ENCODE measurements at places on chromosomes 6 and 20. TPM values are rescaled to one million over a fixed set of nuclear protein-coding genes. Genes with fewer than 3 reads are reported as not detected.

The CTAGE9 gene
- polyA plus RNA-seq, result 0.02 TPM

DNA sequence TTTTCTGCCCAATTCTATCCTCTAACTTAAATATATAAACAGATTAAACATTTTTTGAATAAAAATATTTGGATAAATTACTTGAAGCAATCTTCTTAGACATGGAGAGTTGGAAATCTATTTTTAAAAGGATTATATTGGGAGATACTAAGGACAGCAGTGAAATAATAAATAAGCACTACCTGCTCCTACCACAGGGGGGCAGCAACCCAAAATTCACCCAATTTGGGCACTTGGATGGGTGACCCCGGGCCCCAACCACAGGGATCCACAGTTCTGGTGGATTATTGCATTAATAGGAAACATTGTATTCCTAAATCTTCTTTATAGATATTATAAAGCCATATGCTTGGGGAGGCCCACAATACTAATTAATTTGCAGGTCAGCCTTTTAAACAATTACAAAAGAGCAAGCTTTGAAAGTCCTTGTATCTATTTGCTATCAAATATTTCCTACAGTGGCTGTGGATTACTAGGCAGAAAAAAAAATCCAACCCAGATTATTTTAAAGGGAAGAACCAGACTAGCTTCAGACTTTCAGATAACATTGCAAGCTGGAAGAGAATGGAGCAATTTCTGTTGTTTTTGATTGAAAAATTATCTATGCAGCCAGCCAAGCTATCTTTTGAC is 66.4 kb upstream of the PDE10A start:
- no peak overlapping the region for H3K4me3 ChIP-seq
- no peak overlapping the region for H3K27ac ChIP-seq
- H3K4me1 ChIP-seq, result no peaks in the 10 kb centered on the region
- no peaks in the 10 kb centered on the region for H3K36me3 ChIP-seq
- H3K27me3 ChIP-seq, result no peaks in the 10 kb centered on the region
- DNase-seq, result peak; percentile 6

GRCh38 chr20:25538838-25539665 is 46.3 kb downstream of the NINL start:
- peaks cover 13% of the 10 kb centered on the region for H3K4me1 ChIP-seq
- H3K36me3 ChIP-seq, result no peaks in the 10 kb centered on the region
- no peaks in the 10 kb centered on the region for H3K27me3 ChIP-seq

DNA sequence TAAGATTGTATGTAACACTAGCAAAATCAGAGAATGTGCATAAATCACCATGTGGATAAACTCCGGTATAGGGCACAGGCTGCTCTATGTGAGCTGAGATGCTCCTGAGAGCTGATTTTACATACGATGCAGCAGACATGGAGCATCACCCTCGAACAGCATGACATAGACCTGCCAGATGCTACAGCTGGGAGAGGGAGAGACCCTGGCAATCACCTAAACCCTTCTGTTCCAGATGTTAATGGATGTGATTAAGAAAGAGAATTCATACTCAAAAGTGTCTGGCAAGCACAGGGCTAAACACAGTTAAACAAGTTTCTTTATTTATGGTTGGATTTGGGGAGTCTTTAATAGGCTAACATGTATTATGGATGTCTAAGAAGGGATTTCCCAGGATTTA is 157.0 kb downstream of the CLIC5 start:
- no peaks in the 10 kb centered on the region for H3K4me1 ChIP-seq
- no peaks in the 10 kb centered on the region for H3K36me3 ChIP-seq
- H3K4me3 ChIP-seq, result no peak overlapping the region
- no peak for DNase-seq

- peaks cover 3% of the 10 kb centered on the region for H3K27me3 ChIP-seq
- DNase-seq, result no peak
- no peaks in the 10 kb centered on the region for H3K36me3 ChIP-seq
- H3K27ac ChIP-seq, result no peak overlapping the region
- H3K4me3 ChIP-seq, result no peak overlapping the region
Measured at GRCh38 chr20:57555457-57556184, 5.3 kb upstream of the PCK1 start.

- H3K4me1 ChIP-seq, result no peaks in the 10 kb centered on the region
- DNase-seq, result no peak
- no peak overlapping the region for H3K4me3 ChIP-seq
- H3K27me3 ChIP-seq, result no peaks in the 10 kb centered on the region
Measured at GRCh38 chr6:15769511-15770018, 106.7 kb upstream of the DTNBP1 start.

GRCh38 chr20:59749301-59749700 is 145.0 kb downstream of the PHACTR3 start:
- no peaks in the 10 kb centered on the region for H3K36me3 ChIP-seq
- no peaks in the 10 kb centered on the region for H3K4me1 ChIP-seq
- no peaks in the 10 kb centered on the region for H3K27me3 ChIP-seq
- DNase-seq, result no peak
- no peak overlapping the region for H3K27ac ChIP-seq
- H3K4me3 ChIP-seq, result no peak overlapping the region

- no peak for DNase-seq
- no peaks in the 10 kb centered on the region for H3K27me3 ChIP-seq
- H3K4me1 ChIP-seq, result no peaks in the 10 kb centered on the region
- H3K36me3 ChIP-seq, result no peaks in the 10 kb centered on the region
Measured at GRCh38 chr6:38182426-38182825, 362.9 kb downstream of the ZFAND3 start.

DNA sequence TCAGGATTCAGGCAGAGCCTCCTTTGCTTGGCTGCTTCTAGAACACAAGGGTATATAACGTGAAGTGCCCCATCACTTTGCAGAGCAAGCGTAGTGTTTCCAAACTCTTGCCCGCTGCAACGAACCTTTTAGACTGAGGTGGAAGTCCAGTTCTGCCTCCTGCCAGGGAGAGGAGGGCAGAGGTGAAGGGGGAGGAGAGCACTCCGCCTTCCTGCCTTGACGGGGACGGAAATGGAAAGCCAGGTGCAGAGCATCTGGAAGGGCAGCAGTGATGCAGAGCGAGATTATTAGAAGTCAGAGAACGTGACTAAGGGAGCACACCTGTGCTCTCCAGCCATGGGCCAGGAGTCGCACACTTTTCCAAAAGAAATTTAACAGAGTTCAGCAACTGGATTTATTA is 63.4 kb downstream of the RREB1 start:
- peak; percentile 62 for DNase-seq
- H3K4me1 ChIP-seq, result peaks cover 17% of the 10 kb centered on the region
- no peaks in the 10 kb centered on the region for H3K27me3 ChIP-seq
- H3K4me3 ChIP-seq, result no peak overlapping the region

DNA sequence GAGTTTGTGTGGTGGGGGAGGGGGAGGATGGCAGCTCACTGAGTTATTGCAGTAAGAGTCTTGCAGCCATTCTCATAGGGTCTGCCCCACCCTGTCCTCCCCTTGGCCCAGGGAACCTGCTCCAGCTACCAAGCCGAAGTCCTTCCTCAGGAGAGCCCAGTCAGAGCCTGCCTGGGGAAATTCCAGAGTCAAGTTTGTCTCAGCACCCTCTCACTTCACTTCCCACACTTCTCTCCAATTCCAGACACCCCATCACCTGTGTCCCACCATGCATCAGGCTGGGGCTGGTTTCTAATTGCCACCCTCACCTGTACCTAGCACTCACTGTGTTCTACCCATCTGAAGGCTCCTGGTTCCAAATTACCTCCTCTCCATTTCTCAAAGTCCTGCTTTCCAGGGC is 10.3 kb upstream of the SLC22A16 start:
- peaks cover 2% of the 10 kb centered on the region for H3K4me1 ChIP-seq
- no peaks in the 10 kb centered on the region for H3K36me3 ChIP-seq
- H3K27me3 ChIP-seq, result no peaks in the 10 kb centered on the region
- H3K27ac ChIP-seq, result no peak overlapping the region
- DNase-seq, result no peak
- H3K4me3 ChIP-seq, result no peak overlapping the region

- DNase-seq, result no peak
- H3K4me1 ChIP-seq, result no peaks in the 10 kb centered on the region
- H3K4me3 ChIP-seq, result no peak overlapping the region
- no peak overlapping the region for H3K27ac ChIP-seq
- H3K36me3 ChIP-seq, result no peaks in the 10 kb centered on the region
Measured at GRCh38 chr6:155970876-155971708, 515.5 kb upstream of the NOX3 start.

GRCh38 chr6:31068669-31069340 is 43.6 kb downstream of the C6orf15 start:
- H3K27me3 ChIP-seq, result no peaks in the 10 kb centered on the region
- no peaks in the 10 kb centered on the region for H3K4me1 ChIP-seq
- H3K4me3 ChIP-seq, result no peak overlapping the region
- no peak for DNase-seq

- H3K27ac ChIP-seq, result no peak overlapping the region
- no peaks in the 10 kb centered on the region for H3K4me1 ChIP-seq
- no peaks in the 10 kb centered on the region for H3K27me3 ChIP-seq
- H3K36me3 ChIP-seq, result no peaks in the 10 kb centered on the region
Measured at GRCh38 chr6:163288915-163289314, 125.6 kb upstream of the QKI start.

The TMEM244 gene
- not detected for polyA plus RNA-seq

The CDH4 gene
- 0.34 TPM for polyA plus RNA-seq

DNA sequence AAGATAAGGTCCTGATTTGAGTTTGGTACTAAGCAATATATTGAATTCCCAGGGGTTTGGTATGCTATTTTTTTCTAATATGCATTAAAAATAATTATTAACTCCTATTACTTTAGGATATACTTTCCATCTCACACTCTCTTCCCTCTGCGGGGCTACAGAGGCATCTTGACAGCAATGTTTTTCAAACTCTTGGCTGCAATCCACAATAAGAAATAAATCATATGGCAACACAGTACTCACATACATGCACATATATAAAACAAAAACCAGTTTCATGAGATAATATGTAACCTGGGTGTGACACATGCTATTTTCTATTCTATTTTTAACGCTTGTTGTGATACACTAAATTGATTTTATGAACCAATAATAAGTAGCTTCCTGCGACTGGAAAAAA is 189.5 kb downstream of the UNC5CL start:
- no peak overlapping the region for H3K4me3 ChIP-seq
- H3K27ac ChIP-seq, result no peak overlapping the region
- H3K4me1 ChIP-seq, result no peaks in the 10 kb centered on the region
- H3K27me3 ChIP-seq, result peaks cover 4% of the 10 kb centered on the region
- DNase-seq, result no peak

DNA sequence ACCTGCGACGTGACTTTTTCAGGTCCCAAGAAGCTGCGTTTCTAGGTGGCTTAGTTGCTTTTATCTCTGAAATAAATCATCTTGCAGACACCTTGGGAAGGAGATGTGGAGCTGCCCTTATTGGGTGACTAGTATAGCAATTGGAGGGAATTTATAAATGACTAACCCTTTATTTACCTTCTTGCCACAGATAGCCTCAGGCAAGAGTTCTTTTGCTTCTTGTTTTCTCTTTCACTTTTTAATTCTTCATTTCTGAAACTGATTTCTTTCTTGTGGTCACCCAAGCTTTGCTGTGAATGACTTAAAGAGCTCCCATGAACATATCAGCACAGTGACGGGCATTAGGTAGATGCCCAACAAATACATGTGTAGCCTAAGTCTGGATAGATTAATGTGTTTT is 3.0 kb downstream of the ADGRF4 start:
- no peaks in the 10 kb centered on the region for H3K4me1 ChIP-seq
- no peaks in the 10 kb centered on the region for H3K27me3 ChIP-seq
- no peak overlapping the region for H3K27ac ChIP-seq
- no peak for DNase-seq
- H3K36me3 ChIP-seq, result no peaks in the 10 kb centered on the region

DNA sequence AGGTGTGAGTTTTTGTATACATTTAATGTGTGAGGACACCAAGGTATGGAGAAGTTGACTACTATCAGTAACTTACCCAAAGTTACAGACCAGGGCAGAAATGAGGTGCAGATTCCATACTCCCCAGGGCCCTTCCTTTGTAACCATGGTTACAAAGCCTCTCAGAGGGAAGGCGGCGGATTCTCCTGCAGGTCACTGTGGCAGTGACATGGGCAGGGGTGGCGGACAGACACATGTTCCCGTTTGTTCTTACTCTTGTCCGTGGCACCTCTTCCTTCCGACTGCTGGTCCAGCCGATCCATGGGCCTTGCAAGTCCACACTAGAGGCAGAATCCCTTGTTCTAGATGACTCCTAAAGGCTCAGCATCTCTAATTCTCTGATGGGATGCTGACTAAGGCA is 43.0 kb downstream of the PDYN start:
- no peak overlapping the region for H3K4me3 ChIP-seq
- H3K27ac ChIP-seq, result no peak overlapping the region
- H3K36me3 ChIP-seq, result no peaks in the 10 kb centered on the region
- H3K27me3 ChIP-seq, result peaks cover 7% of the 10 kb centered on the region
